Smooth muscle cell of bladder (primary cell): ENCODE measurements at places on chromosomes 11 and 22. TPM values are rescaled to one million over a fixed set of nuclear protein-coding genes. Genes with fewer than 3 reads are reported as not detected.

SPON1 gene
- total RNA-seq: 18.3 and 30.8 TPM in 2 replicates

SDHD gene
- 170 and 196 TPM in 2 replicates for total RNA-seq

OR52I1 gene
- not detected in 2 replicates for total RNA-seq

APOBEC3H gene
- total RNA-seq: 0.18 and 0.28 TPM in 2 replicates

SYT13 gene
- total RNA-seq: not detected in 2 replicates

APOL6 gene
- total RNA-seq: 23.5 and 32.1 TPM in 2 replicates

TRIM49 gene
- total RNA-seq: not detected in 2 replicates

FBLN1 gene
- 118 and 184 TPM in 2 replicates for total RNA-seq

E2F8 gene
- total RNA-seq: not detected in 2 replicates

KRTAP5-2 gene
- total RNA-seq: not detected in 2 replicates

FIBIN gene
- total RNA-seq: 51.4 and 136 TPM in 2 replicates

CBLIF gene
- not detected in 2 replicates for total RNA-seq

TMPRSS4 gene
- not detected in 2 replicates for total RNA-seq

CELSR1 gene
- 0.14 and 0.65 TPM in 2 replicates for total RNA-seq

ST14 gene
- total RNA-seq: under 0.01 and 0.14 TPM in 2 replicates

SAA4 gene
- not detected in 2 replicates for total RNA-seq

GGT1 gene
- total RNA-seq: 4.3 and 5.7 TPM in 2 replicates

ACER3 gene
- 5.7 and 7.0 TPM in 2 replicates for total RNA-seq

TIGD3 gene
- 0.14 and 0.18 TPM in 2 replicates for total RNA-seq

FAM180B gene
- total RNA-seq: 0.09 TPM in 1 of 2 replicates, not detected in the other

MFRP gene
- total RNA-seq: not detected in 2 replicates

ACR gene
- not detected in 2 replicates for total RNA-seq

VSTM5 gene
- total RNA-seq: 0.18 and 0.43 TPM in 2 replicates

GLYATL2 gene
- total RNA-seq: 0.65 and 0.71 TPM in 2 replicates

IL17REL gene
- under 0.01 TPM in 1 of 2 replicates, not detected in the other for total RNA-seq
